GM12864 (cell line): ENCODE measurements at places on chromosomes 12 and 14.
A peak's percentile ranks its signal among the peaks of the same experiment; 100 is the strongest.

DNA sequence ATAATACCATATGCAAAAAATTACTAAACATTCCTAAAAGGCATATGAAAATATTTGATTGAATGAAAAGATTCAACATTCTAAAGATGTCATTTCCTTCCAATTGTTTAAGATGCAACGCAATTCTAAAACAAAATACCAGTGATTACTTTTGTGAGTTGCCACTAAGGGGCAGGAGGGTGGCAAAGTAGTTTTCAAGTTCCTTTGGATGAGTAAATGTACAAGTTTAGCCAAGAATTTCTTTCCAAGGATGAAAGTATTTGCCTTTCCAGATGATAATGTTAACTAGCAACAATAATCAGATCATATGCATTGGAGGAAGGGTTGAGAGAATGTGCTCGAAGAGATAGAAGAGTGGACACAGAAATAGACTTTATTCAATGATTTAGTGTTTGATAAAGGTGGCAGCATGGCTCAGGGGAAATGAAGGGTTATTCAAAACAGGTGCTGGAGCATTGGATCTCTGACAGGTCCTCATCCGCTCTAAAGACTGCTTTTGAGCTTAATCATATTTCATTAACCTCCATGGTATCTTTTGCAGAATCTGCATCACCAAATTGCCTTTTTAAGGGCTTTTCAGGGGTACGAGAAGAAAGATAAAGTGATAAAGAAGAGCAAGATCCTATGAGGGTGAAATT is 678.5 kb upstream of the TBX3 start:
- no peak for DNase-seq

GRCh38 chr14:28757786-28758185 is 8.8 kb upstream of the FOXG1 start:
- no peak for DNase-seq

GRCh38 chr14:101127224-101127623 is 223.7 kb upstream of the RTL1 start:
- no peak for DNase-seq

DNA sequence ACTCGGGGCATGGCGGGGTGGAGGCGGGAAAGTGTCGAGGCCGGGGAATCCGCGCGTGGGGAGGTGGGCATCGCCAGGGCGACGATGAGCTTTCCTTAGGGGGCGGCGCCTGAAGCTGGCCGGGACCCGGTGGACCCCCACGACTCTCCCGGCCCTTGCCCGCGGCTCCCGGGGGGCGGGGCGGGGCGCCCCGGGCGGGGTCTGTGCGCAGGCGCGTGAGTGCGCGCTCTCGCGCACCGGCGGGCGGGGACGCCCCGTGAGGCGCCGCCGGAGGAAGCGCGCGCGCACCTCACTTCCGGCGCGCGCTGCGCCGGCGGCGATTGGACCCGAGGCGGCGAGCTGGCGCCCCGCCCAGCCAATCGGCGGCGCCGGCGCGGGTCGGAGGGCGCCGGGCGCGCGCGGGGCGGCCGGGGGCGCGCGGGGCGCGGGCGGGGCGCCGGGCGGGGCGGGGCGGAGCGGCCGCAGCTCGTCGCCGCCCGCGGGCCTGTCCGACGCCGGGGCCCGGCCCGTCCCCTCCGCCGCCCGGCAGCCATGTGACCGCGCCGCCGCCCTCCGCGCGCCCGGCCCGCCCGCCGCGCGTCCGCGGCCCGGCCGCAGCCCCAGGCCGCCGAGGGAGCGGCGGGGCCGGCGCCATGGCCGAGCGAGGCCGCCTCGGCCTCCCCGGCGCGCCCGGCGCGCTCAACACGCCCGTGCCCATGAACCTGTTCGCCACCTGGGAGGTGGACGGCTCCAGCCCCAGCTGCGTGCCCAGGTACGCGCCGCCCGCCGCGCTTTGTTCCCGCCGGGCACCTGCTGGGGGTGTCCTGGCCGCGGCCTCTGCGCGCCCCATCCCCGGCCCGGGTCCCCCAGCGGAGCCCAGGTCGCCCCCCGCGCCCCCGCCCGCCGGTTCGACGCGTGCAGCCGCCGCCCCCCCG is at the start of gene PACS2:
TSS of gene PACS2 (plus strand) at position 462 of the 914 bp plus-strand sequence. CDS start at position 633, 171 bp downstream.
- peak; percentile 45 for DNase-seq

- no peak for DNase-seq
Measured at GRCh38 chr14:61531465-61532122, 163.7 kb upstream of the HIF1A start.

- no peak for DNase-seq
Measured at GRCh38 chr14:76769636-76770292, 8.5 kb downstream of the VASH1 start.
